ENCODE measurements at places on chromosomes 12 and 14.

DNA sequence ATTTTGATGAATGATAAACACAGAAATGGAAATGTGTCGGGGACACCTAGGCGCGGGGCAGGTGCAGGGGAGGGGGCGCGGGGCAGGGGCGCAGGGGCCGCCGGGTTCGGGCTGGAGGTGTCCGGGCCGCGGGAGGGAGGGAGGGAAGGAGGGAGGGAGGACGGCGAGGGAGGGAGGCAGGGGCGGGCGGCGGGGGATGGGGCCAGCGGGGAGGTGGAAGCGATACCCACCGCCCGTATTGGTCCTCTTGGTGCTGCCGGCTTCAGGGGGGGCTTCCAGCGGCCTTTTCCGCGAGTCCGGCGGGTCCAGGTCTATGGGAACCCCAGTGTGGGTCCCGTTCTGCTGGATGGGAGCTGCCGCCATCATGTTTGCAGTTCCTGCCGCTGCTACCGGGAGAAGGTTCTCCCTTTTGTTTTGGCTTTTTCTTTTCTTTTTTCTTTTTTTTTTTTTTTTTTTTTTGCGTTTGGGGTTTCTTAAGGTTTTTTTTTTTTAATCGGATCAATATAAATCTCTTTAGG lies 703 bp downstream of the NOVA1 start:
- DNase-seq = no peak

DNA sequence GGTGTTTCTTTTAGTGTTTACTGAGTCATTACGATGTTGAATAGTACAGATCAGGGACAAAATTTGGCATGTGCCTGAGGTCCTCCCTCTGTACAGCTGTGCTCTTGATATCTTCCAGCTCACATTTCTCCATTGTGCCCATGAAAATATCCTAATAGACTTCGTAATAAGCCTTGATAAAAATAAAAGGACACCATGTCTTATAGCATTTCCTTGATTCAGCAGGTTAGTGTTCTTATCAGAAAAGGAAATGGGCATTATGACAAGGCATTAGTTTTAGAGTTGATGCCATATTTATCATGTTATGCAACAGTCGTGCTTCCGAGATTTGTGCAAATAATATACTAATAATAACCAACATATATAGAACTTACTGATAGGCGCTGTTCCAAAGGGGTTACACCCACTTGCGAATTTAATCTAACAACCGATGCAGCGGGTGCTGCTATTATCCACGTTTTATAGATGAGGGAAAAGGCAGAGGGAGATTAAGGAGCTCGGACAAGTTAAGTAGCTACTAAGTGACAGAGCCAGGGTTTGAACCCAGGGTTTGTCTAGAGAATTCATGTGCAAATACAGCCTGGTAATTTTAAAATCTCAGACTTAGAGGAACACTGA lies 15.1 kb upstream of the WNK1 start:
- no peak for DNase-seq

- no peak for DNase-seq
Measured at GRCh38 chr14:94961386-94962165, 191.7 kb upstream of the GSC start.

- no peak for DNase-seq
Measured at GRCh38 chr14:74942608-74943007, 12.8 kb downstream of the PGF start.

DNA sequence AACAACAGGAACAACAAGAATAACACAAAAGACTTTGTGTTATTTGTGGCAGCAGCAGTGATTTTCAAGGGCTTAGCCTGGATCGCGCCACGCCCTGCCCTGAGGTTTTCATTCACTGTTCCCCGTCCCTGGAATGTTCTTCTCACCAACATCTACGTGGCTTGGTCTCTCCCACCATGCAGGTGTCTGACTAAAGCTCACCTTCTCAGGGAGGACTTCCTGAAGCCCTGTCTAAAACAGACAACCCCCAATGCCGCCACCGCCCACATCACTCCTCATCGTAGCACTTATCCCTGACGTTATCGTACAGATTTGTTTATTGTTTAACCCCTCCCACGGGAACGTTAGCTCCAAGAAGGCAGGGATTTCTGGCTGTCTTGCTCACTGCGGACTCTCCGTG lies 40.4 kb downstream of the P2RX4 start:
- DNase-seq = no peak

DNA sequence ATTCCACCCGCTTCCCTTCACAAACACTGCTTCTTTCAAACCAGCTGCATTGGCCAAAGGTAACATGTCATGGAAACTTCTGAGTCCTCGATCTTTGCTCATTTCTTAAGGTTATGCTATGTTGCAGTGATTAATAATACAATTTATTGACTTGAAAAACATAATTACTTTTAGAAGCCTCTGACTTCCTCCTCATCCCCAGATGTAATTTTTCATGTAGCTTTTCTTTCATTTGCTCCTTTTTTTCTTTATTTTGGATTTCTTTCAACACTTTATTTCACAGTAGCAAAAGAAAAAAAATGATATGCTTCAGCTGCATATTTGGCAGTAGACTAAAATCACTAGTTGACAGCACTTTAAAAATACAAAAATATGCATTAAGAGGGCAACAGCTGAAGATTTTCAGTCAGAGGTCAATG lies 116.2 kb downstream of the LRRIQ1 start:
- no peak for DNase-seq

DNA sequence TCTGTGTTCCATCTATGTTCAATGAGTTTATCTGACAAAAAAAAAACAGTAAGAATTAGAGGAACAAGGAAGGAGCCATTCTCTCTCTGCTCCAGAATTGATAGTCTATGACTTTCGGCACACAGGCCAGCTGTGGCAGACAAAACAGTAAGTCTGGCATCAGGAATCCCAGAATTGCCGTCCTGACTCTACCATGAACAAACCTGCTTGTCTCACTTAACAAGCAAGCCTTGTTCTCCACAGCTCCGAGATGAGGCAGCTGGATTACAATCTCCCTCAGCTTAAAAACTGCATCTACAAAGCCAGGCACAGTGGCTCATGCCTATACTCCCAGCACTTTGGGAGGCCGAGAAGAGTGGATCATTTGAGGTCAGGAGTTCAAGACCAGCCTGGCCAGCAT lies 153.6 kb upstream of the TMCC3 start:
- no peak for DNase-seq

DNA sequence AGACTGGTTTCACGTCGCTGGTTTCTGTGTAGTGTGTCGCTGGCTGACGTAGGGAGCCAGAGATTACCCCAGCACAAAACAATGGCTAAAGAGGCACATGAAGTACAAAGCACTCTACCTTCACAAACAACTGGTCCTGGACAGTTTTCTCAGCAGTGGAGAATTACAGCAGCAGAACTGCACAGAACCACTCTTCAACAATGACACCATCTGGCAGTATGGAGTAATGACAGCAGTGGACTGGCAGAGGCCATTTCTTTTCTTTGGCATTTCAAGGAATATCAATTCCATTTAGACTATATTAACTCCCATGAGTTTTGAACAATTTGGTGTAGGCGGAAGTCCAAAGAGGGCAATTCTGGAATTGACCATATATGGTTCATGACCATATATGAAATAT lies 1074.1 kb downstream of the AACS start:
- DNase-seq = no peak

GRCh38 chr14:36656687-36657398 lies 4.8 kb upstream of the PAX9 start:
- DNase-seq = no peak

- DNase-seq = no peak
Measured at GRCh38 chr14:102523569-102524450, 14.2 kb upstream of the ANKRD9 start.

GRCh38 chr12:88336076-88336739 lies 194.1 kb downstream of the TMTC3 start:
- DNase-seq = no peak

DNA sequence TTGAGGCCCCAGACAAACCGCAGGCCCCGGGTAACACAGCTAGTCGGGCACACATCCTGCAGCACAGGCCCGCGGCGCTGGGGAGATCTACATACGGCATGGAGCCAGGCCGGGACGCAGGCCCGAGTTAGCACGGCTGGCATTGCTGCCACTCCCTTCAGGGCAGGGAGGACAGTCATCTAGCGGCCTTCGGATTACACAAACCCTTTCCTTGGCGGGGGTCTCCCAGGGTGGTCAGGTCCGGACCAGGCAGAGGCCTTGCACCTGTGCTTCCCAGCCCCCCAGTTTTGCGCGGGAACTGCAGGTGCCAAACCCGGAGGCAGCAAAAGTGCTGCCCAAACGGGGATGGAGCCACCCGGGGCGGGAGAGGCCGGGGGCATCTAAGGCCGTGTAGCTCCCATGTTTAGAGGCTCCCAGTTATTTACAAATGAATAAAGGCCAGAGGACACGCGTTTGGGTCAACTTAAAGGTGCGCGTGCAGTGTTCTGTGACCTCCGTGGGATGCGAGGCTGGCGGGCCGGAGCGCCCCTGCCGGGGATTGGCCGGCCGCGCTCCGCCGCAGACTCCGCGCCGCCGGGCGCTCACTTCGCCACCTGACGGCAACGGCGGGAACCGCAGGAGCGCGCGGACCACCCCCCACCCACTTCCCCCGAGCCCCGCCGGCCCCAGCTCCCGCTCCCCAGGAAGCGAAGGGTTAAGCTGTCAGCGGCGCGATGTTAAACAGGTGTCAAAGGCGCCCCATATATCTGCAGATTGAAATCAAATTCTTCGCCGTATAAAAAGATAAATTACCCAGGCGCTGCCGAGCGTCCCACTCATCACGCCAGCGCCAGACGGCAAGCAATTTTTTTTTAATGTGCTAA lies 18.1 kb downstream of the VSX2 start:
- peak; percentile 50 for DNase-seq

GRCh38 chr12:105198961-105199360 lies 37.0 kb downstream of the APPL2 start:
- DNase-seq = no peak

GRCh38 chr12:48671231-48671856 lies 10.7 kb downstream of the KANSL2 start:
- DNase-seq = no peak

- no peak for DNase-seq
Measured at GRCh38 chr12:124296295-124296915, 1.5 kb downstream of the RFLNA start.

DNA sequence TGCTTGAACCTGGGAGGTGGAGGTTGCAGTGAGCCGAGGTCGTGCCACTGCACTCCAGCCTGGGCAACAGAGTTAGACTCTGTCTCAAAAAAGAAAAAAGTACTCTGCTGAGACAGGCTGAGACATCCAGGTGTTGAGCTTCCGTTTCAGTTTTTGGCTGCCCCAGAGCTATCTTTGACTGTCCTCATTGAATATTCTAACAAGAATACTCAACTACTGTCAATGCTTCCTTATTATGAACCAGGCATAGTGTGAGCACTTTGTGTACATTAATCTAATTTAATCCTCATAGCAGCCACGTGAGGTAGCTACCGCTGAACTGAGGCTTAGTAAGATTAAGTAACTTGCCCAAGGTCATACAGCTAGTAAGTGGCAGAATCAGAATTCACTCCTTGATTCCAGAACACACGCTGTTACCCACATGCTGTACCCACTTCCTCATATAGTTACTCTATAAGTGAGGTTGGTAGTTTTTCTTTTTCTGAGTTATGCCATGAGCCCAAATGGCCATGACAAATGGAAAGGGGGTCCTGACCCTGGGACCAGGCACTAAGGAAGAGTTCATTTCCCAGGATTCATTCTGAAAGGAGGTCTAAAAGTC lies 11.3 kb downstream of the ALDH1L2 start:
- DNase-seq = no peak

DNA sequence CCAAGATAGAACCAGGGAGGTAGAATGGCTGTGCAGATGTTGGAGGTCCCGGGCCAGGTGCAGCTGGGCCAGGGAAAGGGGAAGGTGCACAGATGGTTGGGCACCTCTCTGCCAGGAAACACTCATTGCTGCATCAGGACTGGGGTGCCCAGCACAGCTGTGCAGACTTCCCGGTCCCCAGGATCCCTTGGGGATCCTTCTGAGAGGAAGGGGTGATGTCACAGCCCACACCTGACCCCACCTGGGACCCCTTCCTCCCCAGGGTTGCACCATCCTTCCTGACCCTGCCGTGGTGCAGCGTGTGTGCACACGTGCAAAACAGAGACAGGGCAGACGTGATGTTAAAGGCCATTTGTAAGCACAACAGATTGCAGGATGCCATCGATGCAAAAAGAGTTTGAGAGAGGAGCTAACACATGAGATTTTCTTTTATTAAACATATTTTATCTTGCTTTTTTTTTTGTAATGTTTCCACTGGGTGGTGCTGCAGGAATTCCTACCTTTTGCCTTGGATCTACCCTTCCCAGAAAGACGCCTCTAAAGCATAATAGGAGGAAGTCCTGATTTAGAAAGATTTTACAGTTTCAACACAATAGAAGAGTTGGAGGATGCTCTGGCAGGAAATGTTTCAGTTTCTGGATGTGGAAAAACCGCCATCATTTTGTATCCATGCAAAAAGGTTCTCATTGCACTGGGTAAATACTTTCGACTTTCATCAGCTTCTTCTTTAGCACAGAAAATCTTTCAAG lies 14.8 kb downstream of the ELK3 start:
- DNase-seq = no peak

DNA sequence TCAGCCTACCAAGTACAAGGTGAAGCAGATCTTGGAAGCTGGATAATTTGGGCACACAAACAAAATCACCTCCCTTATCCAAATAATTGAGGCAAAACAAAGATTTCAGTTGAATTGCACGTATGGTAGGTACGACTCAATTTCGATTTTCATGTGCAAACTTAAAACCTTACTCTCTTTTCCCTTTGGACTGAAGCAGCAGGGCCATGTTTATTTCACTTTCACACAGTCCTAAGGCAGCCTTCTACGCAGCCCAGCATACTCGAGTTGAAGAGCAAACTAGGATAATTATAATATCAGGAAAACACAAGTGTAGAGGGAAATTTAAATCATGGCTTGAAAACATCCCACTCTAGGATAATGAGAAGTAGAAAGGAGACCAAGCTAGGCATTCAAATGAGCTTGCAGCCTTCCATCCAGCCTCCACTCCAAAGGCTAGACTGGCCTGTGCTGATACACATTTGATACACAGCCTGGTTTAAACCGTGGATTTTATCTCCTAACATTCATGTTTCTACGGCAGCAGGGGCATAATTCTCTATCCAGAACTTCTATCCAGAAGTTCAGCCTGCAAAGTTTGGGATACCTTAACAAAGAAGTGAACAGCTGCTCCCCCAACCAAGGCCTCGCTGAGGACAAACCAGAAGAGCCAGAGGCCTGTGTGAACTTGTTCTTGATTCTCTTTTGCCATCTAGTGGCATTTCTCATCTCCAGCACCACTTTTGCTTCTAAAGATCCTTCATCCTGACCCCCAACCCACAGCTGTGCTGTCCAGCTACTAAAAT lies 2.4 kb upstream of the RNASE7 start:
- peak; percentile 67 for DNase-seq

GRCh38 chr12:15691388-15691787 lies 97.8 kb downstream of the EPS8 start:
- peak; percentile 36 for DNase-seq

Data from suppressor macrophage treated with lipopolysaccharide for 1 hour (primary cell).